ENCODE measurements at places on chromosomes 12 and 14.

DNA sequence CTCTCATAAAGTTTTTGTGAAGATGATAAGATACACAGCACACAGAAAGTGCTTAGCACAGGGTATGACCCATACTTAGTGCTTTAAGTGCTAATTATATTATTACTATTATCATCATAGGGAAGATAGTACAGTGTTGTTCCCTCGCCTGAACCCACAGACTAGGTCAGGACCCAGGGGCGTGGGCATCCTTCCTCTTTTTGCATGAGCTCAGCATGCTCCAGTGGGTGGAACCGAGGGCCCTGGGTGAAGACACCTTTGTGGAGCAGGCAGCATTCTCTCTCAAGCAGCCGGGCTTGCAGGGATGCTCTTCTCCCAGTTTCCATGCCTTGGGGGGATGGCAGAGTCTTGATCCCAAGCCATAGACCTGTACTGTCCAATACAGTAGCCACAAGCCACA lies 34.8 kb downstream of the CRACR2A start:
- no peak for DNase-seq

DNA sequence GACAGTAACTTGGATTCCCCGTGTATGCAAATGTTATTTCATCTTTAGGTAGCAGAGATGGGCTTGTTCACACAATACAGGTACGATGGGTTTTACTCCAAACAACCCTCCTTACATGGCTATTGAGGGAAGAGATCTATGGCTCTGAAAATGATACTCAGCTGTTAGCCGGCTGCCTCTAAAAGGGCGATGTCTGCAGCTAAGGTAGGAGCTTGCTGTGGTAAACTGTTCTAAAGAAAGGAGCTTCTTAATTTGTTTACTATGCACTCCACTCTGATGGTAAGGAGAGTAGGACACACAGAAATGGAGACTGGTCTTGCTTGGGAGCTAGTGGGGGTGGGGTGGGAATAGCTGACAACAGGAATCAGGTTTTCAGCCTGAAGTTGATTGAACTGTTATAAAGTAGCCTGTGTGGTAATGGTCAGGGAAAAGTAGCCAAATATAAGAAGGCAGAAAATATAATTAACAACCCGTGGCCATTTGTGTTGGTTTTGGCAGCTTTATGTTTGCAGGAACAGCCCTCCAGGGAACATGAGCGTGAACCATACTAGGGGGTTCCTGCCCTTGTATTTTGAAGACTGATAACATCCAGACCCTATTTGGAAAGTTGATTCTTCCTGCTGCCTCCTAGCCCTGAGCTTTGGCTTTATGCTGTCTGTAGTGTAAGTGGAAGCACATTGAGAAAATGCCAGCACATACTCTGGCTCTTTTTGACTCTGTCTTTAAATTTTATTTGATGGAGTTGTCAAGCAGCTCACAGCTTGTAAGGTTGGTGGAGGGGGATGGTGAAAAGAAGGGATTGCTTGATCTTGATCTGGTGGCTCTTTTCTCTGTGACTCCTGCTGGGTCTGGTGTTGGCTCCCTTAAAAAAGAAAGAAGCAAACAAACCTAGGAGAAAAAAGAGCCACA lies 929.8 kb downstream of the DIO2 start:
- no peak for DNase-seq

- no peak for DNase-seq
These were observed 780 bp downstream of the TBC1D15 start for GRCh38 chr12:71840231-71840847.

DNA sequence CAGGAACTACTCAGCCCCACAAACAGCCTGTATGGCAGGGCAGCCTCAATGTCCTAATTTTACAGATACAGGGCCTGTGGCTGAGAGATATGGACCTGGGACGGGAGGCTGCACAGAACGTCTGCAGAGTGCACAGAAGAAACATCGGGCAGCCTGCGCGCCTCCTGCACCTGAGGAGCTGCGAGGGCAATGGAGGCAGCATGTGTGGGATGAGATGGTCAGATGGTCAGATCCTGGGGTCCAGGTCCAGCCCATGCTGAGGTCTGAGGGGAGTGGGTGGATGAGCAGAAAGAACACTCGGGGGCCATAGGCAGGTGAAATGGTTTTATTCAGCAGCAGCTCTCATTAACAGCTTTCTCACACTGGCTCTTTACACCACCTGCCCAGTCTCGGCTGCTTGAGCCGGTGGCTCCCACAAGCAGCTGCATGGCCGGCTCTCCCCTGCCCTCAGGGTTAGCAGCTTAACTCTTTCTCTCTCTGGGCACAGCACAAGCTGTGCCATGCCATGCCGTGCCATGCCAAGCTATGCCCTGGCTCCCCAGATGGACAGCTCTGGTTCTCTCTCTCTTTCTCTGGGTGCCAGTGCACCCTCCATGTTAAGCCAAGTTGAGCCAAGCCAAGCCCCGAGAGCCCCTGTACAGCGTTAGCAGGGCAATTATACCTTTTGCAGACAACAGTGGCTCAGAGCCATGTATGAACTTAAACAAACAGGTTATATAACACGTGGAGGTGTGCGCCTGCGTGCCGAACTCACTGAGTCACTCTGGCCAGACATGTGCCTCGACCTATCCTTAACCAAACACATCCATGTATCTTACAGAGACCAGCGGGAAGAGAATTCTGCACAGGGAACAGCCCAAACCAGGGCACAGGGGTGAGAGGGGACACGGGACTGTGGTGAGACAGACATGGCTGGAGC lies 47.6 kb downstream of the RIMBP2 start:
- no peak for DNase-seq

DNA sequence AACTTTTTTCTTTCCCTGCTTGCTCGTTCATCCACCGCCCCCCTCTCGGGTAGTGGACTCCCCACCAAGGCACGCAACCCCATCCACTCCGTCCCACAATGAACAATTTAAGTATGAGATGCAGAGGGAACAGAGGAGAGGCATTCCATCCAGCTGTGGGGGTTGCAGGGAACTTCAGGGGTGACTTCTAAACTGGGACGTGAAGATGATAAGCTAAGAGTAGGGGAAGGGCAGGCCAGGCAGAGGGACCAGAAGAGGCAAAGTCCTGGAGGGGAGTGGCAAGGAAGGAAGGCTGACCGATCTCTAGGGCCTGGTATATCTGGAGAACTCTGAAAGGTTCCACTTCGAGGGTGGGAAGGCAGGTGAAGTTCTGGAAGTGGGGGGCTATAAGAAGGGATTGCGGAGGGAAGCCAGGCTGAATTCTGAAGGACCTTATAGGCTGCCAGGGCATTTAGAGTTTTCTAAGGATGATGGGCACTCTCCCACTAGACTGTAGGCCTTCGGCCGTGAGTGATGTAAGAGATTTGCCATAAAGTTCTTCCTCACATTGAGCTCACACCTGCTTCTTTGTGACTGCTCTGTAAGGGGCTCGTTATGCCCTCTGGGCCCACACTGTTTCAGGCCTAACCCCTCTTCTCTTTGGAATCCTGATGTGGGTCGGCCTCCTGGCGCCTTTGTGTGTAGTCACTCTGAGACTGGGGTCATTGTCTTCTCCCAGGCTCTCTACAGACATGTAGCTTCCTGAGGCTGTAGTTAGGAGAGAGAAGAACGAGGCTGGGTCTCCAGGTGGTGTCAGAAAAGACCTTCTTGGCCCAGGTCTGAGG lies 12.1 kb downstream of the NFATC4 start:
- DNase-seq: no peak

GRCh38 chr12:104371043-104371870 lies 67.7 kb downstream of the EID3 start:
- no peak for DNase-seq

DNA sequence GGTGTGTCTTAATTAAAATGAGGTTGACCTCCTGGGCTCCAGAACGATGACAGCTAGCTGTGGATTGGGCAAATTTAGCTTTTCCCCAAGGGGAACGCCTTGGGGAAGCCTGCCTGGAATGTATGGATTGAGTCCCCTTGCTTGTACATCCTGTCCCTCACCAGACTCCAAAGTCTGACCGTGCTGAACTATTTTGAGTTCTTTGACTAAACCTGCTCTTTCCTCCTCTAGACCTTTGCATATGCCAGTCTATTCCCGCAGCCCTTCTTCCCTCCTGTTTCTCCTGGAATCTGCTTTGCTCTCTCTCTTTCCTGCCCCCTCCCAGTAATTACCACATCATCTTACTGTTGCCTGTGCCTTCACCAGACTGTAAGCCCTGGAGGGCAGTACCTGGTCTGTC lies 11.5 kb upstream of the KDM2B start:
- no peak for DNase-seq

DNA sequence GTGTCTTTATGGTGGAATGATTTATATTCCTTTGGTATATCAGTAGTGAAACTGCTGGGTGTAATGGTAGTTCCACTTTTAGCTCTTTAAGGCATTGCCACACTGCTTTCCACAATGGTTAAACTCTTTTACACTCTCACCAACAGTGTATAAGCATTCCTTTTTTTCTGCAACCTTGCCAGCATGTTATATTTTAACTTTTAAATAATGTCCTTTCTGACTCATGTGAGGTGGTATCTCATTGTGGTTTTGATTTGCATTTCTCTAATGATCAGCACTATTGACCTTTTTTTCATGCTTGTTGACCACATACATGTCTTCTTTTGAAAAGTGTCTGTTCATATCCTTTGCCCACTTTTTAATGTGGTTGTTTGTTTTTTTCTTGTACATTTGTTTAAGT lies 142.5 kb downstream of the MSRB3 start:
- no peak for DNase-seq

DNA sequence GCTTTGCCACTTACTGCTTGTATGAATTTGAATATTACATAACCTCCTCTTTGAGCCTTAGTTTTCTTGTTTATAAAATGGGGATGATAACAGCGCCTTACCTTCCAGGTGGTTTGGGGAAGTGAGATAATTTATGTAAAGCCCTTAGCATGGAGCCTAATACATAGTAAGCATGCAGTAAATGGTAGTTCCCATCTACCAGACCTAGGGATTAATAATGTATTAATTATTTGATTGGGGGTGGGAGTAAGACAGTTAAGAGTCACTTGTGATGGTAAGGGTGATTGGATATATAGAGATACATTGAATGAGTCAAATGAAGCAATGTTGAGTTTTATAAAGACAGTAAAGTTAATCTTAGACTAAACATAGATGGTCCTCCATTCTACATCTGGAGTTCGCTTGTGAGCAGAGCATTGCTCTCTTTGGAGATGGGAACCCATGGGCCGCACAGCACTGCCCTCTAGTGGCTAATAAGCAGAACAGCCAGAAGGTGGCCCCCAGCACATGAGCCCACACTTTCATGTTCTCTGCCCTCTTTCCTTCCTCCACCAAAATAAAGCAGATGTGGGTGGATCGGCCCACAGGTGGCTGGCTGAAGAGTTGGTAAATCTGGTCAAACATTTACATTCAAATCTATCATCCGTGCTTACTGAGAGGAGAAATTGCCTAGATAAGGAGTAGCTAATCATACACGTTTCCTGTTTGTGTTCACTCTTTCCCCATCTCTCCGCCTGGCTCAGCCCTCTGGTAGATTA lies 26.5 kb upstream of the TAMALIN start:
- DNase-seq: peak; percentile 42

DNA sequence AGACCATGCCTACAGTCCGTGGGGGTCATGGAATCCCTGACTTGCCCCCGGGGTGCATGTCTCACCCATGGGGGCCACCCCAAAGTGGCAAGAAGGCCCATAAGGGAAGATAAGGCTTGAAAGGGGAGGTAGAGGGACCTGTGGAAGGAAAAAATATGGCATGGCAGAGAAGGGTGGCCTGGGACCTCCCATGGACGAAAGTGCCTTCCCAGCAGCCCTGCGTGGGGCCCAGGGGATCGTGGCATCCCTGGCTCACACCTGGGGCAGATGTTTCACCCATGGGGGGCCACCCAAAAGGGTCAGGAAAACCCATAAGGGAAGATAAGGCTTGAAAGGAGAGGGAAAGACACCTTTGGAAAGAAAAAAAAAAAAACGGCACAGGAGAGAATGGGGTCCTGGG lies 264.6 kb downstream of the ALG10 start:
- DNase-seq: no peak

- DNase-seq: no peak
These were observed 104.3 kb upstream of the TMCC3 start for GRCh38 chr12:94754653-94755052.

DNA sequence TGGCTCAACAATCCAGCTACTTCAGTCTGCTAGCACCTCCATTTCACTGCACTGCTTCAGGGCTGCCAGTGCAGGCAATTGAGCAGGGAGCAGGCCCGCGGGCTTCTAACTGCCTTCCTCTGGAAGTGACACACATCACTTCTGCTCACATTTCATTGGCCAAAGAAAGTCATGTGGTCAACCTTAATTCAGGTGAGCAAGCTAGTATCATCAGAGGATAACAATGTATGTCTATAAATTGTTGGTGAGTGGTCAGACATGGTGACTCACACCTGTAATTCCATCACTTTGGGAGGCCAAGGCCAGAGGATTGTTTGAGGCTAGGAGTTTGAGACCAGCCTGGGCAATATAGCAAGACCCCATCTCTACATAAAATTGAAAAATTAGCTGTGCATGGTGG lies 22.3 kb upstream of the CHGA start:
- DNase-seq: no peak

DNA sequence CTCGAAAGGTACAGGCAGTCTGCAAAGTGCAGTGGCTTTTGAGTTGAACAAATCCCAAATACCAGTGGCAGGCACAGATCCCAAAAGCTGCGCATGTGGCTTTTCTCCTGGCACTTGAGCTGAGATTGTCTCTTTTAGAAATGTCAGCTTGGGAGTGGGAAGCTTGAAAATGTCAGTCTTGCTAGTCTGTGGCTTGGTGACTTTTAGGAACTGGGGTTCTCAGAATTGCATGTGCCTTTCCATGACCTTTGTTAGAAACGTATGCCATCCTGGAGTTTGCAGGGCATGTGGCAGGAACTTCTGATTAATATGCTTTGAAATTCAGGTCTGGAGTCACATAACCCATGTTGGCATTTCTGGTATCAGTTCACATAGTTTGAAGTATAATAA lies 182.1 kb downstream of the CHST11 start:
- DNase-seq: no peak

DNA sequence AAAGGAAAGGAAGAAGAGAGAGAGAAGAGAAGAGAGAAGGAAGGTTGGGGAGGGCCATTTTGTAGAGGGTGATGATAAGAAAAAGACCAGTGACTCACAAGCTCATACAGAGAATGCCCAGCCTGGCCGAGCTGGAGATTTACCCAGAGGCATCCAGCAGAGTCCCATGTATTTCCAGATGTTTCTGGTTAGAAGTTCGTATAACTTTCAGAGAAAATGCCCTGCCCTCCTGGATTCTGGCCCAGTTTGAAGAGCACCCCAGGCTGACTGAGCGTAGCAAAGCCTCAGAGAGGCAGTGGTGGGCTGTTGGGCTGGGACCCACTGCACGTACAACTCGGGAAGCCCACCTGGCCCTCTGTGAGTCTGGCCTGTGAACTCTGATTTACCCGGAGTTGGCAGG lies 221.8 kb downstream of the SLC41A2 start:
- no peak for DNase-seq

DNA sequence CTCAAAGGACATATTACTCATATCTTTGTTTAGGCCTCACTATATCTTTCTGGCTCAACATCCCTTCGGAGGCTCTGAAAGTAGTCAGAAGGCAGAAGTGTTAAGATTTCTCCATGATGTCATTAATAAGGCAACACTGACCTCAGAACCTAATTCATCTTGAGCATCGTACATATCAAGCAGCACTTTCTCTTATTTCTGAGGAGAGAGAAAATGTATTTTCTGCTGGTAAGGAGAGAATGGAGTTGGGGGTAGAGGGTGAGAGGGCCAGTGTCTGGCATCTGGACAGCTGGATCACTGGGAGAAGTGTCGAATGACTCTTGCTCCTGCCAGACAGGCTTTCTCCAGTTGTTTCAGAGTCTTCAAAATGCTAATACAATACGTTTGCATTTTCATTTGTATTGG lies 213.2 kb upstream of the PRICKLE1 start:
- no peak for DNase-seq

- DNase-seq: no peak
These were observed 37.6 kb upstream of the PRMT8 start for GRCh38 chr12:3453206-3453989.

- DNase-seq: no peak
These were observed 27.6 kb downstream of the WASHC3 start for GRCh38 chr12:102033991-102034745.
